ENCODE measurements at places on chromosomes 4 and X.

- DNase-seq = no peak
These were observed 5.0 kb downstream of the DCAF8L1 start for GRCh38 chrX:27976284-27976683.

GRCh38 chr4:146401274-146401673 is 120.5 kb downstream of the SLC10A7 start:
- no peak for DNase-seq

DNA sequence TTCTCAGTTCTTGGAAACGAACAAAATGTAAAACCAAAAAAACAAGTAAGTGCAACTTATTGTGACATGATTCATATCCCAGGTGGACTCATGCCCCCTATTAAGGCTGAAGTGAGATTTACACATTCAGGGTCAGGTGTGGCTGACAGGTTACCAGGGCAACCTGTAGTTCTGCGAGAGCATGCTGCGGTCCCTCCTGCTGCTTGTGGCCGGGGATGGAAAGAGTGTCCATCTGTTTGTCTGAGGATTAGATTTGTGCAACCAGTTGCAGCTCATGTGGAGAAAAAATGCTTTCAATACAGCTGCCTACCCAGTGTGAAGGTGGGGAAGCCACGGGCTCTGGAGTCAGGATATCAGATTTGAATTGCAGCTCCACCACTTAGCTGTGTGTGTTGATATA is 78.8 kb downstream of the FAM184B start:
- no peak for DNase-seq

DNA sequence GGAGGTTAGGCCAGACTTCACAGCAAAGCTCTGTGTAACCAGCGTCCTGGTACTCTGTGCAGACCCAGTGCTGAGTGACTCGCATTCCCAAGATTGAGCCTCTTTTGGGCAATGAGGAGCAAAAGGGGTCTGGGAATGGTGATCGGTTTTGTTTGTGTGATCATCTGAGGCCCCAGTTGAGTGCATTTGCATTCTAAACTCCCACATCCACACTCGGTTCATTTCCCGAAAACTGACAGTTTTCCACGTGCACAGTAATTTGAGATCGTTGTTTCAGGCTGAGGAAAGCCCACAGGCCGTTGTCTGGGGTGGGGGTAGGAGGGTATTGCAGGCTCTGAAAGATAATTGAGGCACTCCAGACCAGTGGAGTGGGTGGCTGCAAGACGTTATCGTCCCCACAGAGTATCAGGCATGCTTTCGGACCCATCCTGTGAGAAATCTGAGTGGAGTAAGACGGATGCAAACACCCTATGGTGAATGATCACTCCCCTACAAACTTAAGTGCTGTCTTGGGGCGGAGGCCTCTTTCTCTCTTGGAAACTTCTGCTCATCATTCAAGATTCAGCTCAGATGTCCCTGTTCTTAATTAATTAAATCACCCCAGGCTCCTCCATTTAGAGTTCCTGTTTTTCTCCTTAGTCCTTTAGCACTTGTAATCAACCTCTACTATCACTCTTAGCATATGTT is 96.1 kb downstream of the AFF1 start:
- DNase-seq = no peak

DNA sequence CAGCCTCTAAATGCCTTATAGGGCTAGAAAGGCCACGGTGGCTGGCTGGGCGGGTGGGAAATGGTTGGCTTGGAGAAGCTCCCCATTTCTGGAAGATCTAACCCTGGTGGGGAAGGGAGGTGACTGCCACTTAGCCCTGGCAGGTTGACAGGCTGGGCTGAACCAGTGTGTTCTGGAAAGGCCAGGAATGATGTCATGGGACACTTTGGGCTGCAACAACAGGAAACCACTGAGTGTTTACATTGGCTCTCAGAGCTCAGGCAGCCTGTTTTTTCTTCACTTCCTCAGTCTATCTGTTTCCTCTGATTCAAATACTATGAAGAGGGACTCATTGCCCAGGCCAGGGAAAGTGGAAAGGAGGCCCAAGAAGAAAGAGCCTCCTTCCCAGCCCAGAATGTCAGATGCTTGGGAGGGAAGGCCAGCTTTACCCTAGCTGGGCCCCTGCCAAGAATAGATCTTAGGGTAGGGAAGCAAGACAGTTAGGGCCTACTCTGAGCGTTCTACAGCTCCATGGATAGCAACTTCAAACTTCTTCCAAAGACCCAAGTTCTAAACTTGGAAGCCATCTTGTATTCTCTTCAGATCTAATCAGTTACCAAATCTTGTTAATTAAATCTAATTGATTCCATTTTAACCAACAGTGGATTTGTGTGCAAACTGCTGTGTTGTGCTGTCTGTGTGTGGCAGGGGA is 65.8 kb upstream of the MSN start:
- DNase-seq = no peak

DNA sequence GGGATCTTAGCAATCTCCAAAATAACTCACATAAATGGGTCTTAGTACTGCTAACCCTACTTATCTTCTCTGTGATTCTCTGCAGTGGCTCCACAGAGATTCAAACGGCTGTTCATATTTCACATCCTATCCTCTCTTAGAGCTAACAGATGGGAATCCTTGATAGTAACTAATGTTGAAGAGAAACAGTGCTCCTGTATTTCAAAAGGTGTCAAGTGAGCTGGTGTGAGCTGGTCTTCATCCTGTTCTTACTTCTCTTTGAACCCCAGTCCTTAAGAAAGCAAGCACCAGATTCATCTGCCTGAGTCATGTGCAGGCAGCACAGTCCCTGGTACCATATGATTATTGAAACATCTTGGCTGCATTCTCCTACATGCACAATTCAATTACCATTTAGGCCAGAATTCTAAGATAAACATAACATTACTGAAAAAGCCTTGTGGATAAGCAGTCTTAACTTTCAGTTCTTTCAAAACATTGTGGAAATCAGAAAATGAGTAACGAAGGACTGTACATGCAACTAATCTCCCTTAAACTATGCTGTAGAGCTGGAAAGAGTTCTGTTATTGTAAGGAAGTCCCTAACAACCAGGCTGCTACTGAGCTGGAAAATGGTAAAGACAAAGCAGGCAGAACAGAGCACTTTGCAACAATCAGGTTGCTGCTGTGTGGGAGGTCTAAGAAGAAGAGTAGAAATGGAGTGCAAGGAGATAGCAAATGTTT is 153.1 kb downstream of the NPNT start:
- DNase-seq = no peak

DNA sequence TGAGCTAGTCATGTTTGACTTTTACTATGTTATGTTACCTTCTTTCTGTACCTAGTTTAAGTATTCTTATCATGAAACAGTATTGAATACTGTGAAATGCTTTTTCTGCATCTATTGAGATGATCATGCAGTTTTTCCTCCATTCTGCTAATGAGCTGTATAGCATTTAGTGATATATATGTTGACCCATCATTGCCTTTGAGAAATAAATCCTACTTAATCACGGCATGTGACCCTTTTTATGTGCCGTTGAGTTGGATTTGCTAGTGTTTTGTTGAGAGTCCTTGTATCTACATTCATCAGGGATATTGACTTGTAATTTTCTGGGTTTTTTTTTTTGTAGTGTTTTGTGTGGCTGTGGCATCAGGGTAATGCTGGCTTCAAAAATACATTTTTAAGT is 537.7 kb upstream of the AADAT start:
- DNase-seq = no peak

DNA sequence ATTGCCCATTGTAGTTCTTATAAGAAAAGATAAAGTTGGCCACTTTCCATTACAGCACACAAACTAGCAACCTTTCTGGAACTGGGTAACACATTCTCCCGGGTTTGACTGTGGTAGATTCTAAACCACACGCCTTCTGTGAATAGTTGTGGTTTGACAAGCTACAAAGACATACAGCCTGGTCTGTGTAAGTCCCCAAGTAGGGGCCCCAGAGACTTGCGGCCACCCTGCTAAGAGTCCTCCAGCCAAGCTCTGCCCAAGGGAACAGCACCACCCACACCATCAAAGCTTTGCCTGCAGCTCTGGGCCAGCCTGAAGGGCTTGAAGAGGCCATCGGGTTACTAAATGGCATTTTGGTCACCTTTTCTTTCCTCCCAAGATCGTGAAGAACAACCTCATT is 203.4 kb downstream of the MAML3 start:
- no peak for DNase-seq

DNA sequence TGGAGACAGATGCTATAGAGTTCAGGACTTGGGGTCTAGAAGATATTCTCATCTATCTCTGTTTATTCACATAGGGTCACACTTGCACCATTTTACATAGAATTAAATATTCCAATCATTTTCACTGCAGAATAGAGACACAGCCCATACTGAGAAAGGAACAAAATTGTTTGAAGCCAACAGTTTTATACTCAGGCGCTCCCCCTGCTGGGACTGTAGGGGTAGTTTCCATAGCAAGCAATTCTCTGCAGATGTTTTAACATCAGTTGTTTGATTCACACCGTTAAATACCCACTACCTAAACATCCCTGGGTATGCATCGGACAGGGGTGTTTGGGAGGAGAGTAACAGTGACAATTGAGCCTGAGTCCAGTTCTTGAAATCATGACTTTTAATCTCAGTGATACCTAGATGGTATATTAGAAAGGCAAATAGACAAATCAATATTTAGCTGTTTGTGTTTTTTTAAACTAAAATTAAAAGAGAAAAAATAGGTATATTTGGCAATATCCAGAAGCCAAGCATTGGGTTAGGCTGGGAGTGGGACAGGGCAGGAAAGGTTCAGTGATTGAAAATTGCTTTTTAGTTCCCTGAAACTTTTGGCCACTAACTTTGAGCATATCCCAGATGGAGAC is 33.8 kb downstream of the LONRF3 start:
- peak; percentile 52 for DNase-seq

- no peak for DNase-seq
These were observed 125.4 kb upstream of the CHRDL1 start for GRCh38 chrX:110920991-110921390.

GRCh38 chr4:16129336-16129735 is 45.5 kb upstream of the PROM1 start:
- DNase-seq = no peak

DNA sequence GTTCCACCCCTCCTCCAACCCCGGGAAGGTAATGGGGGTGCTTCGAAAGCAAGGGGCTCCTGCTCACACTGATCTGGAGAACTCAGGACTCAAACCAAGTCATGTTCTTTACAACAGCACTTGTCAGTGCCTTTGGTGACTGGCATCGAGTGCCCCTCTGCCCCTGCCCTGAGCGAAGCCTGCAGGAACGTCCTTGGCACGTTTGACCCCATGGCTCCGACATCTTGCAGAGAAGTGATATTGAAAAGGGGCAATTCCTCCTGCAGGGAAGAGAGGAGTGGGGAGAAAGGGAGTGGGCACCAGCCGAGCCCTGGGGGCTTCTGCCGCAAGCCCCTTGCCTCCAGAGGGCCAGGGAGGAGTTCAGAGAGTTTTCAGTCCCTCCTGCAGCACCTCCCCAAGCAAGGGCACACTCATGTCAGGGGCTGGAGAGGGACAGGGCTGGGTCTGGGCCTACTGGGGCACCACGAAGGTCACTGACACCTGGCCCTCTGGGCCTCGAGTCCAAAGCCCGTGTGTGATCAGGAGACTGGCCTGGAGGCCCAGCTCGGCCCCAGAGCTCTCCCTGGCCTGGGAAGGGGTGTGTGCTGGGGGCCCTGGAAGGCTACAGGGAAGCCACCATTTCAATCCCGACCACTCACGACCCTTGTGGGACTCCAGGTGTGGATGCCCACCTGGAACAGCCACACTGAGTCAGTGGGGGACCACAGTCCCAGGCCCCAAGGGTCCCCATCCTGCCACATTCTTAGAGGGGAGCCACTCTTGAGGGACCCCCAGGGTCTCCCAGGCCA is 94.9 kb upstream of the NKX1-1 start:
- no peak for DNase-seq

GRCh38 chrX:15014281-15014680 is 141.1 kb downstream of the MOSPD2 start:
- DNase-seq = peak; percentile 35

DNA sequence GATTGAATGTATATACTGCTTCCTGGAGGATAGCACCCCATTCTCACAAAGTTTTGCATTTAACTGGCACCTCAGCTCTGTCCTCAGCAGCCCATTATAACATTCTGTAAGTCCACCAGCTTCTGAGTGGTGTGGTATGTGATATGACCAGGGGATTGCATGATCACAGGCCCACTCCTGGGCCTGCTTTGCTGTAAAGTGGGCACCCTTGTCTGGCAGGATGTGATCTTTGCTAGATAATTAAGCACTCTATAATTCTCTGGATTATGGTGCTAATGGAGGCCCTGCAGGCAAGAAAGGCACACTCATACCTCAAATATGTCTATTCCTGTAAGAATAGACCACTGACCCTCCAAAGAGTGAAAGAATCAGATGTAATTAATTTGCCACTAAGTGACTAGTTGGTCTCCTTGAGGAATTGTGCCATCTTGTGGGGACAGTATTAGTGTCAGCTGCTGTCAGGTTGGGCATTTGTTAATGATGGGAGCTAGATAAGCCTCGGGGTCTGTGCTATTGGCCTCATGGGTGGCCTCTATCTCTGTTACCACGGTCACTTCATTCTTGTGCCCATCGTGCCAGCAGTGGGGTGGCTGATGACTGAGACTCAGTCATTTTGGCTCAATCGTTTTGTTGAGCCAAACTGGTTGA is 2.2 kb upstream of the CFI start:
- peak; percentile 4 for DNase-seq

- no peak for DNase-seq
These were observed 339.0 kb upstream of the PABPC4L start for GRCh38 chr4:134540588-134540987.

GRCh38 chr4:78100060-78100459 is 42.9 kb downstream of the FRAS1 start:
- no peak for DNase-seq

DNA sequence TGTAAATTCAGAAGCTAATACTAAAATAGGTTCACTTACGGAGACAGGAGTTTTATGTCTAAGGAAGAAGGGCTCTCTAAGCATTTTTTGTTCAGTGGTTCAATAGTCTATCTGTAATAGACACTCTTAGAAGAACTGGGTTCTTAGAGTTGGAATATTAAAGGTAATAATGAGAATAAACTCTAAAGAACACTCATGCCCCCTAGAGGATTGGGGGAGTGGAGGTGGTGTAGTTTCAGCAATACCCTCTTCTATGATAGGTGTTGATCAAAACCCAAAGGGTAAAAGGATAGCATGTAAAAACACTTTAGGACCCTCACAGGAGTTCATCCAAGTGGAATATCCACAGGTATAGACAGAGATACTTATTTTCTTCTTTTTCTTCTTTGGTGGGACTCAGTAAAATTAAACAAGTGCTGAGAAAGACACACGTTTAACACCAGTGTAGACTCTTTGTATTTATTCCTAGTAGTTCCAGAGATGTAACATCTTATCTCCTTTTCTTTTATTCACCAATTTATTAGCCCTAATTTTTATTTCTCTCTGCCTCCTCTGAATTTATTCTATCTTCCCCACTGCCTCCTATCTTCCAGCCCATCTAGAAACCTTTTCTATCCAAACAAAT is 25.7 kb upstream of the MND1 start:
- peak; percentile 53 for DNase-seq

- DNase-seq = no peak
These were observed 10.5 kb downstream of the TBC1D19 start for GRCh38 chr4:26594371-26594770.

- DNase-seq = no peak
These were observed at the start of gene TCEAL7 for GRCh38 chrX:103329991-103330390. Gene TCEAL7, plus strand, starts transcription at chrX:103330239. Its CDS starts 1,165 bp downstream, at chrX:103331404.

- no peak for DNase-seq
These were observed 11.2 kb downstream of the SLC25A6 start for GRCh38 chrX:1380672-1381233.

- peak; percentile 37 for DNase-seq
These were observed 14.9 kb upstream of the LOC101059915 start for GRCh38 chrX:71652405-71652804.

- no peak for DNase-seq
These were observed 28.5 kb downstream of the PHEX start for GRCh38 chrX:22060415-22061280.
